Activated naive CD8-positive, alpha-beta T cell treated with anti-CD3 and anti-CD28 coated beads for 36 hours (primary cell): ENCODE measurements at places on chromosomes 5 and 9. TPM values are rescaled to one million over a fixed set of nuclear protein-coding genes. Genes with fewer than 3 reads are reported as not detected.

DNA sequence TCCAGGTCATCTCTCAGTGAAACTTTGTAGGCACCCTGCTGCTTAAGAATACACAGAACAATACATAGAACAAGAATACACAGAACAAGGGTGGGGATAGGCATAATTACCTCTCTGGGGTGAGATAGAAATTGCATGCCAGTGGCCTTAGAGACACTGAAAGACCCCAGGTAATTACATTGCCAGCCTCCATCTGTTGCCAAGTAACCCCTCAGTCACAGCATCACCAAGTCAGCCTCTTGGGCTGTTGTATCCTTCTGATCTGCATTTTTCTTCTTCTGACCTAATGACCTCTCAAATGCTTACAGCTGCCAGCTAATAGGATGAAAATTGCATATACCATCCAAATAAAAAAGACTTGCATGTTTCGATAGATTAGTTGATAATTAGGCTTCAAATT is 167.7 kb downstream of the GRIA1 start:
- H3K27ac ChIP-seq: no peak overlapping the region
- H3K4me1 ChIP-seq: no peaks in the 10 kb centered on the region
- no peaks in the 10 kb centered on the region for H3K27me3 ChIP-seq
- DNase-seq: no peak
- no peaks in the 10 kb centered on the region for H3K36me3 ChIP-seq
- H3K4me3 ChIP-seq: no peak overlapping the region

DNA sequence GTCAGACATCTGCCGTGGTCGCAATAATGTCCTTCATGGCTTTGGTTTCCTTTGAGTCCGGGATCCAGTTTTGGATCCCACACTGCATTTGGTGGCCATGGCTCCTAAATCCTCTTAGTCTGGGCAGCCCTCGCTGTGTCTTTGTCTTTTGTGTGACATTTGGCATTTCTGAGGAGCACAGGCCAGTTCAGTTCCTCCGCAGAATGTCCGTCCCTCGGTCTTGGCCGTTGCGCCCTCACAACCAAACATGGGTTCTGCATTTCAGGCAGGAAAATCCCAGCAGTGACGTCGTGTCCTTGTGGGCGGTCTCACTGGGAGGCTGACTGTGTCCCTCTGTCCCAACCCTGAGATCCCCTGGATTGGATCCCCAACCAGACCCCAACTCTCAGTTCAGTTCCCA is 172.9 kb upstream of the PPP1R26 start:
- peaks cover 8% of the 10 kb centered on the region for H3K27me3 ChIP-seq
- H3K4me3 ChIP-seq: no peak overlapping the region

DNA sequence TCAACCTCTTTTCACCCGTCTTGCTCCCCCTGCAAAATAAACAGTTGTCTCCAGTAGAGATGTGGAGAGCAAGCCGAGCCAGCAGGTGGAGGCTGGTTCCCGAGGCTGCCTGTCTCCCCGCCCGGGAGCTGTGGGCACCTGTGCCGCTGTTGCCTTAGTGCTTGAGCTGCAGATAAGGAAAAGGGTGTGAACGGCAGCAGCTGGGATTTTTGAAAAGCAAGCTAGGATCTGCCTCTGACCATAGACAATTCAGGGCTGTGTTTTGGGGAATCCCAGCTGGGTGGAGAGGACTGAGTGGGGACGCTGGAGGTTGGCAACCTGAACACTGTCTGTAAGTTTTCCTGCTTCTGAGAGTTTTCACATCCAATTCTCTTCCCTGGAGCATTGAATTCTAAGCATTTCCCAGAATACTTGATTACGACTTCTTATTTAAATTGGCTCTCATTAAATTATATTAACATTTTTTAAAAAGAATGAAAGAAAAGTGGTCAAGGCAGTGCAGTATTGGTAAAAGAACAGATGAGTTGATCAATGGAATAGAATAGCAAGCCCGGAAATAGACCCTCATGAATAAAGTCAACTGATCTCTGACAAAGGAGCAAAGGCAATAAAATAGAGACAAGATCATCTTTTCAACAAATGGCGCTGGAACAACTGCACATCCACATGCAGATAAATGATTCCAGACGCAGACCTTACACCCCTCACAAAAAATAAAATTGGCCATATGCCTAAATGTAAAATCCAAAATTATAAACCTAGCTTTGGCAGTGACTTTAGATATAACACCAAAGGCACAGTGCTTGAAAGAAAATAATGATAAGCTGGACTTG is 9.7 kb downstream of the WNK2 start:
- H3K4me1 ChIP-seq: no peaks in the 10 kb centered on the region
- no peak overlapping the region for H3K27ac ChIP-seq
- no peaks in the 10 kb centered on the region for H3K36me3 ChIP-seq
- no peaks in the 10 kb centered on the region for H3K27me3 ChIP-seq

- H3K4me1 ChIP-seq: no peaks in the 10 kb centered on the region
- H3K36me3 ChIP-seq: no peaks in the 10 kb centered on the region
- no peak for DNase-seq
- H3K27ac ChIP-seq: no peak overlapping the region
Measured at GRCh38 chr9:90365666-90366065, 277.0 kb downstream of the DIRAS2 start.

- peaks cover 2% of the 10 kb centered on the region for H3K4me1 ChIP-seq
- no peak overlapping the region for H3K4me3 ChIP-seq
- H3K27me3 ChIP-seq: no peaks in the 10 kb centered on the region
- no peak for DNase-seq
- H3K27ac ChIP-seq: no peak overlapping the region
Measured at GRCh38 chr9:124975131-124975530, 34.2 kb upstream of the GOLGA1 start.

GRCh38 chr5:81269751-81270393 is 31.5 kb upstream of the ZCCHC9 start:
- DNase-seq: no peak
- peaks cover 13% of the 10 kb centered on the region for H3K4me1 ChIP-seq
- H3K4me3 ChIP-seq: no peak overlapping the region

GRCh38 chr9:134854541-134854981 is 26.0 kb upstream of the FCN2 start:
- H3K4me1 ChIP-seq: peaks cover 4% of the 10 kb centered on the region
- no peaks in the 10 kb centered on the region for H3K36me3 ChIP-seq
- no peak for DNase-seq
- H3K4me3 ChIP-seq: no peak overlapping the region

GRCh38 chr9:124426361-124426760 is 11.1 kb upstream of the PSMB7 start:
- DNase-seq: no peak
- no peaks in the 10 kb centered on the region for H3K4me1 ChIP-seq
- H3K27ac ChIP-seq: no peak overlapping the region
- H3K36me3 ChIP-seq: no peaks in the 10 kb centered on the region

- no peak for DNase-seq
- no peaks in the 10 kb centered on the region for H3K27me3 ChIP-seq
- no peak overlapping the region for H3K27ac ChIP-seq
- no peaks in the 10 kb centered on the region for H3K4me1 ChIP-seq
- H3K36me3 ChIP-seq: no peaks in the 10 kb centered on the region
Measured at GRCh38 chr9:118761016-118761790, 608.0 kb downstream of the BRINP1 start.

DNA sequence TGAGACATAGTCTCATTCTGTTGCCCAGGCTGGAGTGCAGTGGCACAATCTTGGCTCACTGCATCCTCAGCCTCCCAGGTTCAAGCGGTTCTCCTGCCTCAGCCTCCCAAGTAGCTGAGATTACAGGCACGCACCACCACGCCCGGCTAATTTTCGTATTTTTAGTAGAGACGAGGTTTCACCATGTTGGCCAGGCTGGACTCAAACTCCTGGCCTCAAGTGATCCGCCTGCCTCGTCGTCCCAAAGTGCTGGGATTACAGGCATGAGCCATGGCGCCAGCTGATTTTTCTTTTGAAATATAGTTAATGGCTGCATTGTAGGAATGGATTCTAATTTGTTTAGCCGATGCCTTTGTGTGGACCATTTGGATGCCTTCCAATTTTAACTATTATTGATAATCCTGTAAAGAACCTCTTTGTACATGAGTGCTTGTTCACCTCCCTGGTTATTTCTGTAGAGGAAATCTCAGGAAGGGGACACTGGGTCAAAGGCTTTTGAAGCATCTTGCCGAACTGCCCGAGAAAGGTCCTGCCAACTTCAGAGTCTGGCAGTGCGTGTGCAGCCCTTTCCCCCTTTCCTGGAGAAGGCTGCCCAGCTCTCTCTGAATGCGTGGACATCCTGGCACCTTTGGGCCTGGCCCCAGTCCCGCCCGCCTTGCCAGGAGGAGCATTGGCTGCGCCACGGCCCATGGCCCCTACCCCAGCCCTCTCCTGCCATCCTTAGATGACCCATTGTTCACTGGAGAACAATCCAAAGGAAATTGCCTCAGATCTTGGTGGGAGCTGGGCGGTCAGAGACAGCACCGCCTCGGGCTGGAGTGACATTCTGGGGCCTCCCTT is 8.9 kb upstream of the NUP214 start:
- no peak overlapping the region for H3K27ac ChIP-seq
- DNase-seq: no peak
- no peaks in the 10 kb centered on the region for H3K36me3 ChIP-seq

DNA sequence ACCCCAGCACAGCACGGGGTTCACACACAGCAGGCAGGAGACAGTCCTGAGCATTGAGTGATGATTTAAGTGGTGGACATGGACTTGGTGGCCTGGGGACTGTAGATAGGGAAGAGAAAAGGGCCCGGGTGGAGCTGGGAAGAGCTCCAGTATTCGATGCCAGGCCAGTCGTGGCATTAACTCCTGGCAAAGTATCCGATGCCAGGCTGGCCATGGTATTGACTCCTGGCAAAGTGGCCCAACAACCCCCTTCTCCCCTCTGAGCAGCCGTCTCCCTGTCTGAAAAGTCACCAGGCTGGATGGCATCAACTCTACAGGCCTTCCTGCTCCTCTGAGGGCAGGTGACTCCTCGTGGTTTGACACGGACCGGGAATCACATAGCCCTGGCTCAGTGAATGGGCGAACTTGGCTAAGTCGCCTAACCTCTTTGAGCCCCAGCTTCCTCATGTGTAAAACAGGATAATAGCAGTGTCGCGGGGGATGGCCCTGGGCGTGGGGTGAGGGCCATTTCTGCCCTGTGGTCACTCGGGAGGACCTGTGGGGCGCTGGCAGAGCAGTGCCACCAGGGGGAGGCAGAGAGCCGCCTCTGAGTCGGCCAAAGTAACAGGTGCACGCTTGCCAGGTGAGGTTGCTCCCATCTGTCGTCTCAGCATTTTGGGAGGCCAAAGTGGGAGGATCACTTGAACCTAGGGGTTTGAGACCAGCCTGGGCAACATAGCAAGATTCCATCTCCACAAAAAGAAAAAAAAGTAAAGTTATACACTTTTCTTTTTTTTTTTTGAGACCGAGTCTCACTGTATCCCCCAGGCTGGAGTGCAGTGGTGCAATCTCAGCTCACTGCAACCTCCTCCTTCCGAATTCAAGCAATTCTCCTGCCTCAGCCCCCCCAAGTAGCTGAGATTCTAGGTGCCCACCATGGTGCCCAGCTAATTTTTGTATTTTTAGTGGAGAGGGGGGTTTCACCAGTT is 5.7 kb upstream of the SEC16A start:
- DNase-seq: peak; percentile 68
- H3K4me3 ChIP-seq: no peak overlapping the region
- H3K27me3 ChIP-seq: no peaks in the 10 kb centered on the region
- H3K36me3 ChIP-seq: no peaks in the 10 kb centered on the region
- peaks cover 5% of the 10 kb centered on the region for H3K4me1 ChIP-seq

- no peak overlapping the region for H3K27ac ChIP-seq
- DNase-seq: no peak
- no peaks in the 10 kb centered on the region for H3K4me1 ChIP-seq
- no peaks in the 10 kb centered on the region for H3K36me3 ChIP-seq
- no peaks in the 10 kb centered on the region for H3K27me3 ChIP-seq
Measured at GRCh38 chr5:83810511-83810910, 89.9 kb upstream of the HAPLN1 start.

- H3K4me3 ChIP-seq: no peak overlapping the region
- no peak overlapping the region for H3K27ac ChIP-seq
- peaks cover 17% of the 10 kb centered on the region for H3K4me1 ChIP-seq
Measured at GRCh38 chr5:178193251-178193809, 6.2 kb upstream of the GMCL2 start.

SMIM33 gene
- total RNA-seq: not detected

DNA sequence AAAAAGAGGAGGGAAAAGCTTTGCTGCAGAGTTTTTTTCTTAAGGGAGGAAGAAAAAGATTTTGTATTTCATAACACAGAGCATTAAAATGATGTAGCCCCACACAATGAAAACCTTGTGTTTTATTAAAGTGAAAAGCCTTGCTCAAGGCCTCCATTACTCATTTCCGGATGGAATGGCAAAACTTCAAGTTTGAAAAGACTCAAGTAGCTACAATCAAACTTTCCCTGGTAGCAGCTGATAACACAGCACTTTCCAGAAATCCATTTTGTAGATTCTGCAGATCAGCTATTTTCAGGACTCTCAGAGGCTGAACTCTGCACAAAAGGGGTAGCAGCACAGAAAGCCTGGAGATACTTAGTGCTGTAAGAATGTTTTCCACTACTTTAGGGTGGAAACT is 374.8 kb downstream of the NFIB start:
- H3K36me3 ChIP-seq: no peaks in the 10 kb centered on the region
- no peak overlapping the region for H3K27ac ChIP-seq
- DNase-seq: no peak
- H3K4me1 ChIP-seq: no peaks in the 10 kb centered on the region
- no peaks in the 10 kb centered on the region for H3K27me3 ChIP-seq

RPL37 gene
- total RNA-seq: 1,702 TPM

GRCh38 chr9:21836437-21837161 is 34.2 kb downstream of the MTAP start:
- H3K4me1 ChIP-seq: peaks cover 35% of the 10 kb centered on the region
- no peak for DNase-seq
- H3K27ac ChIP-seq: no peak overlapping the region
- peaks cover 90% of the 10 kb centered on the region for H3K36me3 ChIP-seq
- H3K27me3 ChIP-seq: no peaks in the 10 kb centered on the region

ZNF608 gene
- total RNA-seq: 0.06 TPM

GRCh38 chr9:131349881-131350563 is 43.9 kb upstream of the PRRC2B start:
- H3K27me3 ChIP-seq: no peaks in the 10 kb centered on the region
- no peaks in the 10 kb centered on the region for H3K36me3 ChIP-seq
- peak overlapping the region; percentile 72 for H3K27ac ChIP-seq
- H3K4me3 ChIP-seq: peak overlapping the region; percentile 54
- peaks cover 7% of the 10 kb centered on the region for H3K4me1 ChIP-seq
- DNase-seq: peak; percentile 88

DNA sequence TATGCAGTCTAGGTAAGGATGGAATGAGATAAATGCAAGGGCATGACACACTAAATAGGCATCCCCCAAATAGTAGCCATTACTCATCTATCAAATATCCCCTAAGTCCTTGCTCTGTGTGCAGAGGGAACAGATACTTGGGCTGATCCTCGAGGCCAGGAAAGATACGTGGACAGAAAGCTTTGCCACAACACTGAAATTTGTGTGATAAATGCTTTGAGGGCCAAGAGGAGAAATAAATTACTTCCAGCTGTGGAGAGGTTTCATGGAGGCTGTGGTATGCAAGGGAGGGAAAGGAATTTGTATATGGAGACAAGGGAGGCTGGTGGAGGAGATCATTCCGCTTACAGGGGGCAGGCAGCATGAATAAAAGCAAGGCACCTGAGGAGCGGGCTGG is 18.5 kb downstream of the ATOX1 start:
- no peak overlapping the region for H3K27ac ChIP-seq
- H3K4me3 ChIP-seq: no peak overlapping the region
- no peak for DNase-seq
- H3K36me3 ChIP-seq: peaks cover 8% of the 10 kb centered on the region
- H3K27me3 ChIP-seq: no peaks in the 10 kb centered on the region

FOXI1 gene
- not detected for total RNA-seq
